ENCODE measurements at places on chromosomes 5 and 9.

- DNase-seq = no peak
These were observed 31.6 kb downstream of the LMNB1 start for GRCh38 chr5:126808521-126808988.

DNA sequence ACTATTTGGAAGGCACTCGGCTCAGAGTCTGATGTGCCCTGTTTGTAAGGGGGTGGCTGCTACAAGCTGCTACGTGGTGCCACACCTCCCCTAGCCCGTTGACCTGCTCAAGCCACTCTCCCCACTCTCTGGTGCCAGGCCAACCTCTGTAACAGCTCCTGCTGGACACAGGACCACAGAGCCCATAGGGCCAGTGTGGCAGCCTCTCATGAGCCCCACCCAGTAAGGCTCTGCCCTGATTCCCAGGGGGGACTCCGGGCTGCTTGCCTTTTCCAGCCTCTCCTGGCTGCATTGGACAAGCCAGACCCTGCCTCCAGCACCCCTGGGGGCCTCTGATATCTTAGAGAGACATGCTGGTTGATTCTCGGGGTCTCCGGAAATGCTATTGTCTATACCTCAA lies 53.3 kb upstream of the ANGPTL2 start:
- no peak for DNase-seq

GRCh38 chr5:113950186-113950585 lies 411.7 kb upstream of the KCNN2 start:
- no peak for DNase-seq

DNA sequence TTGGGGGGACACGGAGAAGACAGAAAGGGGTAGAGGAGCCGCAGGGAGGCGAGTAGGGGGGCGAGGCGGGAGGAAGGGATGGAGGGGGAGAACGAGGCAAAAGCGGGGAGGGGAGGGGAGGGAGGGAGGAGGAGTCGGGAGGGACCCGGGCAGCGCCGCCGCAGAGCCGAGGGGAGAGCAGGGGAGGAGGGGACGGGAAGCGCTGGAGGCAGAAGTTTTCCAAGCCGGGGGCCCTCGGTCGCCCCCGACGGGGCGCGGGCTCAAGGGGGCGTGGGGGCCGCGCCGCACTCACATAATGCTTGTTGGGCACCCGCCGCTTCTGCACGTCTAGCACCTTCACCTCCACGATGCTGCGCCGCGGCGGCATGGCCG lies 353 bp downstream of the SH3PXD2B start:
- DNase-seq = no peak

DNA sequence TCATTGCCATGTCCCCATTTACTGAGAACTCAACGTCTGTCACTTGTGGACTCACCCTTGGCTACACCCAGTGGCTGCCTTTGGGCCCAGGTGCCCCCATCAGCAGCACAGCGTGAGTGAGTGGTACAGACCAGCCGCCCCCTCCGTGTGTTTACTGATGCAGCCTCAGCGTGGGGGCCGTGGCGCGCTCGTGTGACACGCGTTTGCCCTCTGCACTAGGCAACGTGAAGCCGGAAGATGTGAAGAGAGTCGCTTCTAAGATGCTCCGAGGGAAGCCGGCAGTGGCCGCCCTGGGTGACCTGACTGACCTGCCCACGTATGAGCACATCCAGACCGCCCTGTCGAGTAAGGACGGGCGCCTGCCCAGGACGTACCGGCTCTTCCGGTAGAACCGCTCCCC lies 12.4 kb downstream of the PMPCA start:
- no peak for DNase-seq

DNA sequence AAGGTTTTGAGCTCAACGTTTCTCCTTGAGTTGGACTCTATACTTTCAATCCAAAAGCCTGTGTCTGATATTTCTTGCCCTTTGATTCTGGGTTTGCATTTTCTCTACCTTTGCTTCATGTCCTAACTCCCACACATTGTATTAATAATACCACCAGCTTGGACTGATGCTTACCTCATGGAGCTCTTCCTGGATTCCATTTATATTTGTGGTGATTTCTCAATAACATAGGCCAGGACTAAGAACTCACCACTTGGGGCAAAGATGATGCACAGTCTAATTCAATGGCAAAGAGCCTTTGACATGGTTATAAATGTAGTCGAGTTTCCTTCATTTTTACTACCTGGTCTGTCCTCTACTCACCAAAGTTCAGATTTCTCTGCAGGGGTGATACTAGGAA lies 27.5 kb upstream of the EFNA5 start:
- DNase-seq = no peak
